ENCODE measurements at places on chromosomes 5 and 9.

- DNase-seq: no peak
Observed at GRCh38 chr5:119453040-119453373, 710 bp downstream of the HSD17B4 start.

GRCh38 chr9:36542355-36542754 is 30.3 kb upstream of the MELK start:
- no peak for DNase-seq

DNA sequence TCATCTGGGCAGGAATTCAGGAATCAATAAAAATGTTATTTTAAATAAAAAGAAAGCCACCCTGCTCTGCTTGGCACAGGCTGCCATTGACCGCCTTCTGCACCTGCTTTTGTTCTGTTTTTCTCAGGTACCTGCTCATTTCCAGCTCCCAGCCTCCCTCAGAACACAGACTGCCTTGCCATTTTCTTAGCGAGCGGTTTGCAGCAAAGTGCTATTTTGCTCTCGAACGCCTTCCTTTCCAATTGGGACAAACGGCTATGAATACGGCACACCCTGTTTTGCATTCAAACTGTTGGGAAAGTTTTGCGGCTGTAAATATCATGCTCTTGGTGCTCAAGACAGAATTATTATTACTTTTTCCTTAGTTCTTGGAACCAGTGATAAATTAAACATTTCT is 25.1 kb upstream of the FCN1 start:
- DNase-seq: no peak

DNA sequence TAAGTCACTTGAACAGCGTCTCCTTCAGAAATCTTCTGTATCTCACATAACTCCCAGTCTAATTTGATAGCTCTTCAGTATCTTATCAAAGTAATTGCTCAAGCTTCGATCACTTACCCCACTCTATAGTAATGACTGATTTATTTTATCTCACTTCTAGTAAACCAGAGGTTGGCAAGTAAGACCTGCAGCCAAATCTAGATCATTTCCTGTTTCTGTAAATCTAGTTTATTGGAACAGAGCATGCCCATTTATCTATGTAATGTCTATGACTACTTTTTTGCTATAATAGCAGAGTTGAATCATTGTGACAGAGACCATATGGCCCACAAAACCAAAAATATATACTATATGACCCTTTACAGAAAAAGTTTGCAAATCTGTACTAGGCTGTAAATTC is 40.1 kb downstream of the TSSK1B start:
- no peak for DNase-seq

DNA sequence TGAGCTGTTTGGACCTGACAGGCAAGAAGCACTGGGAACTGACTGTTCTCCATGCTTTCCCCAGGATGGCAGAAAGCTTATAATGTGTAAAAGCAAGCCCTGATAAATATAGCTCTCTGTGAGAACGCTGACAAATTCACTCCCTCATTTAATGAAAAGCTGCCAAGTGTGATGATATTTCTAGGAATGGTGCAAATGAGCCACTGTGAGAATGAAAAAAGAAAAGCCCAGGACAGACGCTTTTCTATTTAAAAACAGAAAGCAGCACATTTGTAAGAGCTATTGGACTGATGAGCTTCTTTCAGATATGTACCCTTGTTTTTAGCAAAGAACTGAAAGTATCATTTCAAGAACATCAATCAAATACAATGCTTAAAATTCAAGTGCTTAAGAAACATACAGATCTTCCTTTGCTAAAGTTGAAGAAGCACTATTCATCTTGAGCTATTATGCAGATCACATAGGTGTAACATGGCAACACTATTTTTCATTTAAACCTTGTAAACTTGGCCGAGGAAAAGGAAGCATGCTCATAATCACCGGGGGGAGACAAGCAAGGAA is 842.6 kb upstream of the ACO1 start:
- no peak for DNase-seq

DNA sequence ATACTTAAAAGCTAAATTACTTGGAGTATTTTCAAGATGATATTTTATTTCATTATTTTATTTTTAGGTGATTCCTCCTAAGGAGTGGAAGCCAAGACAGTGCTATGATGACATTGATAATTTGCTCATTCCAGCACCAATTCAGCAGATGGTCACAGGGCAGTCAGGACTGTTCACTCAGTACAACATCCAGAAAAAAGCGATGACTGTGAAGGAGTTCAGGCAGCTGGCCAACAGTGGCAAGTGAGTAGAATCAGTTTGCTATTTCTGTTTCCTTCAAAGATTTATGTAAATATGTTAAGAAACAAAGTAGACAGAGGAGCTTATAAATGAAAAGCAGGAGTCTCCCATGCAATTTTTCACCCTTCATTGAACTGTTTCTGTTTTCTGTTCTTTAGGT is 47.8 kb downstream of the KDM4C start:
- no peak for DNase-seq

GRCh38 chr5:108730617-108731340 is 16.9 kb upstream of the FER start:
- DNase-seq: no peak

GRCh38 chr5:96597438-96598020 is 64.6 kb upstream of the CAST start:
- no peak for DNase-seq

- DNase-seq: no peak
Observed at GRCh38 chr5:56099346-56099745, 104.6 kb upstream of the IL6ST start.

DNA sequence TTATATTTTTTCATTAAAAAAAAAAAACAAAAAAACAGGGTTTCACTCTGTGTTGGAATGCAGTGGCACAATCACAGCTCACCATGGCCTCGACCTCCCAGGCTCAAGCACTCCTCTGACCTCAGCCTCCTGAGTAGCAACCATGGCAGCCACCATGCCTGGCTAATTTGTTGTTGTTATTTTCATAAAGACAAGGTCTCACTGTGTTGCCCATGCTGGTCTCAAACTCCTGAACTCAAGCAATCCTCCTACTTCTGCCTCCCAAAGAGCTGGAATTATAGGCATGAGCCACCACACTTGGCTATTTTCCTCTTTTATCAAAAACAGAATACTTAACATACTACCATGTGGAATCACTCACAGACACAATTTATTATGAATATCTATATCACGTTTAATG is 46.7 kb downstream of the UBAP2 start:
- DNase-seq: no peak

DNA sequence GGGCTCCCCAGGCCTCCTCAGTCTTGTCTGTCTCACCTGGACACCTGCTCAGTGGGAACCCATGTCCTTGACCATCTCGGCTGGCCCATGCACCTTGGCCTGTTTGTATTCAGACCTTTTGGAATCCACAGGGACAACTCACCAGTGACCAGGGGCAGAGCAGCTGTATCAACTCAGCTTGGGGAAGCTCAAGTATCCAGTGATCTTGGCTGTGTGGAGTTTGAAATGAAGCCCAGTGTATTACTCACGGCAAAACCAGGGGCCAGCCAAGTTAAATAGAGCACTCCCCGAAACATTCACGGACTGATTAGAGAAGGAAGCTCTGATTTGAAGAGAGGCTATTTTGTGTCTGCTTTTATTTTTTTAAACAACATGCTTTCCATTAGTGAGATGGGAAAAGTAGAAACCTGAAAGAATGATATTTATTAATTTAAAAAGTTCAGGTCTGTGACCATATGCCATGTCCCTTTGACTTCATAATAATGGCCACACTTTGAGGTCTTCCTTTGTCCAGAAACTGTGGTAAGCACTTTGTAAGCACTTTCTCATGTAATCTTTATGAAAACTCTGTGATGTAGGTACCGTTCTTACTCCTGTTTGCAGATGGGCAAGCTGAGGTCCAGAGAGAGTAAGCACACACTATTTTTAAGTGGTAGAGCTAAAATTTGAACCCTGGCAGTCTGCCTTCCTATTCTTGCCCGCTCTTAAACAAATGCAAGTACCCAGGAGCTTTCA is 656.5 kb downstream of the BNC2 start:
- no peak for DNase-seq

DNA sequence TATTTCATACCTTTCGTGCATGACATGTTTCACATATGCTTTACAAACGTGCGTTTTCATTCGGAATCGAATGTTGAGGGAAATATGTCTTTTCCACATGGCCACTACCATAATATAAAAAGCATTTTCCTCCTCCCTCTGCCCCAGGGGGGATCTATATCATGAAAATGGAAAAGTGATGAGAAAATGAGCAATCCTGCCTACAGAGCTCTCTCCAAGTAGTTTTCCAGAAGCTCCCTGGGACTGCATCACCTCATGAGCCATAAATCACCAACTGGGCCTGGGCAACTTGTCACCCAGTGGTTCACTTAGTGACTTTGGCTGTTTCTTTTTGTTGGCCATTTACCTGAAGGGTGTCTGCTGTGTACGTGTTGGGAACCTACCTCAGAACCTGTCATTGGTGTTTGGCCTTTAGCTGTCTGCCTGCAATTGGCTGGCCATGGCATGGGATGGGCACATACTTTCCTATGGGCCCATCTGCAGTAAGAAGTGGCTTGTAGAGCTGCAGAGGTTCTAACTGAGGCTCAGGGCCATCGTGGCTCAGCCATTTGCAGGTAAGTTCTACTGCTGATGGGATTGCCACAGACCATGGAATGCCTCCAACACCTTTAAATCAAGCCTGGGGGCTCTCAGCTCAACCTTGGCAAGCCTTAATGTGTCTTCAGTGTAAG is 9.5 kb upstream of the TIFAB start:
- peak; percentile 8 for DNase-seq

DNA sequence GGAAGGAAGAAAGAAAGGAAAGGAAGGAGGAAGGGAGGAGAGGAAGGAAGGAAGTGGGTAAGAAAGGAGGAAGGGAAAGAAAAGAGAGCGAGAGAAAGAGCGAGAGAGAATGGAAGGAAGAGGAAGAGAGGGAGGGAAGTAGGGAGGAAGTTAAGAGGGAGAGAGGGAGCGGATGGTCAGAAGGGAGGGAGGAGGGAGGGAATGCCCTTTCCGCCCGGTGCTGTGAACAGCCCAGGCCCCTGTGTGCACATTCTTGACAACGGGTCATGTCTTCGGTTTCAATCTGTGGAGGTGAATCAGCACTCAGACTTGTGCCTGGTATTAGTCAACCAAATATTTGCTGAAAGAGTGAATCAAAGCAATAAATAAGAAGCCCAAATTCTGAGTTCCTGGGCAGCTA is 39.2 kb downstream of the PRUNE2 start:
- DNase-seq: no peak

DNA sequence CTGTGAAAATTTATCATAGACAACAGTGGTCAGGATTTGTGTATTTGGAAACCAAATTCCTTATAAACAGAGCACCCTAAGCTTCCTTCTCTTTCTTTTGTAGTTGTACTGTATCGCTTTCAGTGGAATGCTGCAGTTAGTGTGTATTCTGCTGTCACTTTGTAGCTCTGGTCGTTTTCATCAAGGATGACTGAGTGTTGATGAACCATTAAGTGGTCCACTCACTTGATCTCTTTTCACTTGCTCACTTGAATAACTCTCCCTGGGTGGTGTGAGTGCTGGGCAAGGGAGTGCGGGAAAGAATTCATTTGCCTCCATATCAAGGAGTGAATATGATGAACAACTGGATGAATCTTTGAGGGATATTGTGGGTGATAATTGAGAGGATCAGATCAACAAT is 1225.7 kb upstream of the WWC1 start:
- DNase-seq: no peak

DNA sequence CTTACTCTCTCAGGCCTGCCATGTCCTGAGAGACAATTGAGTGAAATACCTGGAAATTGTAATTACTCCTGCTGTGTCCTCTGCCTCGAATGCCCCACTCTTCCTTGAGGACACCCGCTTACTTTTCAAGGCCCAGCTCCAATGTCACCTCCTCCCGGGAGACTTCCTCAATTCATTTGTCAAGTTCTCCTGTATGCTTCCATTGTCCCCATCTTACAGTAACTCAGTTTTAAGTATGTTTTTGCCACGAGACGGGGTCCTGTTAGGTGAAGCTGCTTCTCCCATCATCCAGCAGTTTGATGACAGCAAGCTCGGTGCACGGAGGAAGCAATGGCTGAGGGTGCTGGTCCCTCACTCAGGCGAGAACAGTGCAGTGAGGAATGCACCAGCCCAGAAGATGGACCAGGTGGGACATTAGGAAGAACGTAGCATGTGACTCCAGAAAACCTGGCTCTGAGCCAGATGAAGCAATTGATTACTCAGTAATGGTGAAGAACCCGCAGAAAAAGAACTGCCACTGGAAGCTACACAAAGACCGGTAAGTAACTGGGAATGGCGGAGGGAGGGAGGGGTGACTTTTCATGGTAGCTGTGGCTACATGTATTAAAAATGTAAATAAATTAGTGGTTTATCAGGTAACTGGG is 274.8 kb downstream of the DENND1A start:
- no peak for DNase-seq

DNA sequence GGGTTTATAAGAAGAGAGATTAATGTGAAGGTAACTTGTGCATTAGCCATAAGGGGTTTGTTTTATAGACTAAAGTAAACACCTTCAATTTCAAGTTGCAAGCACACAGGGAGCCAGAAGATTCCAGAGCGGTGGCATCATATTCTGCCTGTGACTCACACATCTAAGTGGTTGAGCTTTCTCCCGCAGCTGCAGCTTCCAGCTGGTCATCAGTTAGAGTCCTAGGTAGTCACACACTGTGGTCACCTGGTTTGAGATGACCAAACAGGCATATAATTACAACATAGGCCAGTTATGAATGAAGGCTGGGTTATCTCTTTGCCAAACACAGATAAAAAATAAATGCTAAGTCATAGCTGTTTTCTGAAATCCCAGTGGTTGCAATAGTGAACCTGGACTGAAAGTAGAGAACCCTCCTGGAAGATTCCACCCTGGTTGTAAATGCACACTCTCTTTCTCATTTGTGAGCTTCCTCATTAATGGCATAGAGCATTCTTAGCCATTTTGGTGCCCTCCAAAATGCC is 171.3 kb downstream of the GDNF start:
- no peak for DNase-seq

DNA sequence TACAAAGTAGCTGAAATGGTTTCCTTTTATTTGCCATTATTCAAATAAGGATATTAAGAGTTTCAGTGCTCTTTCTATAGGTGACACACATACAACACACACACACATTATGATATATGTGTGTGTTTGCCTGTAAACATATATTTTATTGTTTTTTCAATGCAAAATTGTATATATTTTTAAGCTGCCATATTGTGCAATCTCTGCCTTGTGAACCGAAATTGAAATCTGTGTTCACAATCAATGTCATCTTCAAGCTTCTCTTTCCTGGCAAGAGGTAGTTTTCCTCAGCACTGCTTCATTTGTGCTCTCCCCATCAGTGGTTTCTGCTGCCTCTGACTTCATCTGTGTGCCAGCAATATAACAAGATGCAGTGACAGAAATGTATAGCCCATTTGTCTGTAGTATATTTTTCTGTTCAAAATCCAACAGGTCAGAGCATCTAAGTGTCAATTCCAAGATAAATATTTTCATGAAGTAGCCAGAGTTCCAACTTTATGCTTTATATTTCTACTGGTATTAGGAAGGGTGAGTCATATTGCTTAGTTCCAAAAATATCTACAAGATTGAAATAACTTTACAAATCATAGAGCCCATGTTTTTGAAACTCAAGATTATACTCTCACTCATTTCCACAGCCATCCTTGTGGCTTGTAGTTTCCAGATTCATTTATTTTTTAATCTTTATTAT is 1704.8 kb upstream of the CDH9 start:
- no peak for DNase-seq

Data from suprapubic skin (tissue), 4 donors.